Dermis lymphatic vessel endothelial cell (primary cell): ENCODE measurements at places on chromosomes 1 and 21. TPM values are rescaled to one million over a fixed set of nuclear protein-coding genes. Genes with fewer than 3 reads are reported as not detected.

USP1 gene
- 20.0 and 24.7 TPM in 2 replicates for total RNA-seq

CFHR4 gene
- total RNA-seq: not detected in 2 replicates

DCDC2B gene
- total RNA-seq: not detected in 2 replicates

SUSD4 gene
- 0.09 and 0.11 TPM in 2 replicates for total RNA-seq

KIAA0040 gene
- total RNA-seq: 11.6 and 14.1 TPM in 2 replicates

GPR37L1 gene
- not detected in 2 replicates for total RNA-seq

MECR gene
- 9.5 and 15.2 TPM in 2 replicates for total RNA-seq

NOS1AP gene
- under 0.01 TPM in 1 of 2 replicates, not detected in the other for total RNA-seq

CNIH3 gene
- 1.8 and 2.3 TPM in 2 replicates for total RNA-seq

CYP4X1 gene
- total RNA-seq: 0.60 and 0.87 TPM in 2 replicates

TFF3 gene
- 163 and 275 TPM in 2 replicates for total RNA-seq

ZNF683 gene
- not detected in 2 replicates for total RNA-seq

TMEM59 gene
- total RNA-seq: 377 and 481 TPM in 2 replicates

CLDN17 gene
- not detected in 2 replicates for total RNA-seq

F13B gene
- total RNA-seq: not detected in 2 replicates

EVA1C gene
- 14.1 and 15.8 TPM in 2 replicates for total RNA-seq

RAB4A gene
- 20.7 and 27.2 TPM in 2 replicates for total RNA-seq

TIAM1 gene
- total RNA-seq: 0.33 and 0.34 TPM in 2 replicates

CLCNKA gene
- not detected in 2 replicates for total RNA-seq

KCNE2 gene
- not detected in 2 replicates for total RNA-seq

TMEM200B gene
- total RNA-seq: 0.26 and 0.33 TPM in 2 replicates

MCM3AP gene
- total RNA-seq: 65.0 and 96.2 TPM in 2 replicates

HPDL gene
- 0.54 and 0.77 TPM in 2 replicates for total RNA-seq

BRDT gene
- total RNA-seq: not detected in 2 replicates

FAM151A gene
- total RNA-seq: not detected in 2 replicates

MTARC1 gene
- 6.0 and 7.0 TPM in 2 replicates for total RNA-seq

RGS2 gene
- total RNA-seq: 4.7 and 4.8 TPM in 2 replicates

SYCP1 gene
- not detected in 2 replicates for total RNA-seq

CYP4A22 gene
- total RNA-seq: not detected in 2 replicates

CBR3 gene
- total RNA-seq: 0.69 and 0.76 TPM in 2 replicates

FAM43B gene
- total RNA-seq: not detected in 2 replicates

TSSK3 gene
- total RNA-seq: 0.09 and 0.11 TPM in 2 replicates

PLD5 gene
- not detected in 2 replicates for total RNA-seq
